Fibroblast of upper back skin (primary cell): ENCODE measurements at places on chromosomes 3 and 15.
A peak's percentile ranks its signal among the peaks of the same experiment; 100 is the strongest.

GRCh38 chr3:86793786-86794185 lies 197.2 kb downstream of the VGLL3 start:
- DNase-seq: peak; percentile 97

GRCh38 chr15:64749999-64750657 lies 25.3 kb downstream of the RBPMS2 start:
- peak; percentile 14 for DNase-seq

GRCh38 chr15:101258238-101259144 lies 6.6 kb upstream of the CHSY1 start:
- DNase-seq: peak; percentile 72

- peak; percentile 36 for DNase-seq
These were observed 64.9 kb downstream of the CDIN1 start for GRCh38 chr15:36644191-36644896.

DNA sequence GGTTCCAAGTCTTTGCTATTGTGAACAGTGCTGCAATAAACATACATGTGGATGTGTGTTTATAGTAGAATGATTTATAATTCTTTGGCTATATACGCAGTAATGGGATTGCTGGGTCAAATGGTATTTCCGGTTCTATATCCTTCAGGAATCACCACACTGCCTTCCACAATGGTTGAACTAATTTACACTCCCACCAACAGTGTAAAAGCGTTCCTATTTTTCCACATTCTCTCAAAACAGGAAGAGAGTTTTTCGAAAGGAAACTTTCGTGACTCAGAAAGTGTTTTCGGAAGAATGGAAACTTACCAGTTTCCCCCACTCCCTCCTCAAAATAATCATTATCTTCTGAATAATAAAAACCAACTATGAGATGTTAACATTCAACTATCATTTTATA lies 205.8 kb downstream of the ALCAM start:
- no peak for DNase-seq

GRCh38 chr3:83894223-83894622 lies 1064.6 kb upstream of the CADM2 start:
- DNase-seq: no peak

DNA sequence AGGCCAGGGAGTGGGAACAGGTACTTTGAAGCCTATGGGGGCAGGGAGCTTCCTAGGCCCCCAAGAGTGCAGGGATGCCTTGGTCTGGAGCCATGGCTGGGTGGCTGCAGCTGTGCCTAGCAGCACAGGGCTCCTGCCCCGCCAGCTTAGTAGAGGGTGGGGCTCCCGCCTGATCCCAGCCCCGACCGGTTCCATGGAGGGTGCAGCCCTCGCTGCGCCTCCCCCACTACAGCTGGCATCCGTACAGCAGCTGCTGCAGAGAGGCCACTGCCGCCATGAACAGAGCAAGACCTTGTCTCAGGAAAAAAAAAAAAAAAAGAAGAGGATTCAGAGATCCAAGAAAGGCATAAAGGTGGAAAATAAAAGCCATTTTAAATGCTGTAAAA lies 277.2 kb downstream of the UBE2E2 start:
- no peak for DNase-seq

DNA sequence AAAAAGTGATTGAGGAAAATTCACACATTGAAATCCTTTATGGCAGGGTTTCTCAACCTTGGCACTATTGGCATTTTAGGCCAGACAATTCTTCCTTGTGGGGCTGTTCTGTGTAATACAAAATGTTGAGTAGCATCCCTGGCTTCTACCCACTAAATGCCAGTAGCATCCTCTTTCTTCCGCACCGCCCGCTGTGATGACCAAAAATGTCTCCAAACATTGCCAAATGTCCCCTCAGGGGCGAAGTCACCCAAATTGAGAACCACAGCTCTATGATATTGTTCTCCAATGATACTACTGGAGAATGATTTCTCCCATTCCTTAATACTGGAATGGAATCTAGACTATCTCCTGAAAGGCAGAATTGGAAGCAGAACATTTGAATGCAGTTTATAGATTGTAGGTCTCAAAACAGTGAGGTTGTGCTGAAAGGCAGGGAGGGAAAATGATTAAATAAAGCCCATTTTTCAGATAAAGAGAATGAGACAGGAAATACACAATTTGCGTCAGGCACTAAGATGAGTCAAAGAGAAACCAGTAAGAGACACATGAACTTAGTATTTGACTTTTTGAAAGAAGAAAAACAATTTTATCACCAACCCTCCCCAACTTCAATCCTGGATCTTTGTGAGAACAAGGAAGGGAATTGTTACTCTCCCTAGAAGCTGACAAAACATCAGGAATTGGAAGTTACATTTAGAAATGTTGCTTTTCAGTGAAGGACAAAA lies 101.6 kb upstream of the TNIK start:
- DNase-seq: no peak

GRCh38 chr3:177437513-177438337 lies 240.4 kb upstream of the TBL1XR1 start:
- DNase-seq: no peak

GRCh38 chr3:60017631-60018030 lies 967.8 kb upstream of the CFAP20DC start:
- peak; percentile 84 for DNase-seq

GRCh38 chr3:100087198-100087597 lies 27.1 kb downstream of the FILIP1L start:
- DNase-seq: peak; percentile 55

- DNase-seq: no peak
These were observed 828.1 kb downstream of the MCTP2 start for GRCh38 chr15:95059346-95059905.

DNA sequence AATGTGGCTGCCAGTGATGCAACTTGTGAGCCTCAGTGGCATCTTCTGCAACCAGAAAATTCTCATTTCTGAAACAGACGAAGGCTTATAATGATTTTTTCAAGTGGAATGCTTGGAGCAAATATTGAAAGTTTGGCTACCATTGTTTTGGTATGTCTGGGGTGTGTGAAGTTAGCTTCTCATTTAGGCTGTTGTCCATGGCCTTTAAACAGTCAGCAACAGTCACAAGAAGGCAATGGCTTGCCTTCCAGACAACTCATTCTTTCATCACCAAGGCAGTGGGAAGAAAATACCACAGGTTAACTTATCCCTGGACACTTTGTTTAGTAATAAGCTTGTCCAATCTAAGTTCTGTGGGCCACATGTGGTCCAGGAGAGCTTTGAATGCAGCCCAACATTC lies 4.7 kb upstream of the BNC1 start:
- peak; percentile 50 for DNase-seq

- DNase-seq: no peak
These were observed 34.4 kb downstream of the CORO2B start for GRCh38 chr15:68612979-68613740.

DNA sequence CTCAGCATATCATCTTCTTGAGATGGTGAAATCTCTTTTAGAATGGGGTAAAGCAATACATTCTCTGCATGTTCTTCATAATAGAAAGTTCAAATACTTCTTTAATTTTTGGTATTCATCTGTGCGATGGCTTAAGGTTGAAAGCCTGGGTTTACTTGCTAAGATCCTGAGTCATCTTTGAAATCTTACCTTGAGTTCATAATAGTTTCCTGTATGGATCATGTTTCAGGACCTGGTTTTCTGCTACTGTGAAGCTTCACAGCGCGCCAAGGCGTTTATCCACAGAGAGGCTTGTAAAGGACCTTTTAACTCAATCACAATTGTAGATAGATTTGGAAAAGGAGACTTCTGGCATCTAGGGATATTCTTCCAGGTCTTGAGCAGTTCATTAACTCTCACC lies 39.0 kb downstream of the MED12L start:
- DNase-seq: no peak

- DNase-seq: peak; percentile 39
These were observed 60.6 kb upstream of the XCR1 start for GRCh38 chr3:46087871-46088270.

DNA sequence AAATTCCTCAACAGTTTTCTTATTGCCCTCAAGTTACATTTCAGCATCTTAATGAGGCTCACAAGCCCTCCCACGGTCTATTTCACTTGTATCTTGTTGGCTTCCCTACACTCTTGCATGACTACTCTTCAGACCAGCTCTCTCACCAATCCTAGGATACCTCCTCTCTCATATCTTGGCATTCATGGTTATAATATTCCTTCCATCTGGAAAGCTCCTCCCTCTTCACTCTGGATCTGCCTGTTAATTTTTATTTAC lies 8.5 kb upstream of the CCDC80 start:
- peak; percentile 98 for DNase-seq

- no peak for DNase-seq
These were observed 10.3 kb upstream of the NRROS start for GRCh38 chr3:196629228-196629627.

GRCh38 chr15:70342141-70342540 lies 244.4 kb upstream of the TLE3 start:
- no peak for DNase-seq

DNA sequence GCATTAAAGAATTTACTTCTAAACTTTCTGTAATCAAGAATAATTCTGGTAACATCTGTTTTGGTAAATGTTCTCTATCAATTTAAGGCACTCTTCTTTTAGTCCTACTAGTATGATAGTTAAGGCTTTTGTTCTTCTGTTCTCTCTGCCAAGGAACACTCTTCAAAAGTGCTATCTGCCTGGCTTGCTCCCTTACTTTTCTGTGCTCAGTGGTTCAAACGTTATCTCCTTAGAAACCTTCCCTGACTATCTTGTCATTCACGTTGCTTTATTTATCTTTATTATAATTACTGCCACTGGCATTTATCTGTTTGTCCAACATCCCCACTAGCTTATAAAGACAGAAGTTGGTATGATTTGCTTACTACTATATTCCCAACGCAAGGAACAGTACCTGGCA lies 59.2 kb downstream of the RFX7 start:
- DNase-seq: no peak

DNA sequence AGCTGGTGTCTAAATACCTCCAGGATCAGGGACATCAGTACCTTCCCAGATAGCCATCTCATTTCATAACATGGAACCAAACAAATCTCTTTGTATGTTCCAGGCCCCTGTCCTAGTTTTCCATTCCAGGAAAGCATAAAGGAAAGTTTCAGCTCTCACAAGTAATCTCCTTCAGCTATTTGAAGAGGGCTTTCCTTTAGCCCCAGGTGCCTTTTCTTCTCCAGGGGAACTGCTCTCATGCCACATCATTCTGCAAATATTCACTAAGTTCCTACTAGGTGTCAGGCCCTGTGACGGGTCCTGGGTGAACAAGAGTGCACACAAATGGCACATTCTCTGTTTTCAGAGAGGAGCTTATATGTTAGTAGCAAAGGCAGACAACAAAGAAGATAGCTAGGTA lies 136.1 kb downstream of the ADAMTS9 start:
- DNase-seq: no peak

- DNase-seq: no peak
These were observed 158.6 kb downstream of the ADAM10 start for GRCh38 chr15:58590926-58591325.

- DNase-seq: peak; percentile 10
These were observed 24.6 kb upstream of the MCCC1 start for GRCh38 chr3:183123891-183124290.

DNA sequence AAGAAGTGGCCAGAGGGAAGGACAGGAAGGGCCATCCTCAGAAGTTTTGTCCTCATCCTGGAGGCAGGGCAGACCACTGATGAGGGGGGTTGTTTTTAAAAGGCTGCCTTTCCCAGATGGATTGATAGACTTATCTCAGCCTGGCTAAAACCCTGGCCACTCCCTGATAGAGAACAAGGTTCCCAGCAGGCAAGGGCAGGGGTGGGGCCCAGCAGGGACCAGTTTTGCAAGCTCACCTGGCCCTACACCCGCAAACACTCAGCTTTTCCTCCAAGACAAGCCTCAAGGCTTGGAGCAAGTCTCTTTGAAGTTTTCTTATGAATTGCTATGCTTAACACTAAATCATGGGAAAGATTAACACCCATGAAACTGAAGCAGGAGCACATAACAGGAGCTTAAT lies 9.1 kb downstream of the LIPC start:
- no peak for DNase-seq

- no peak for DNase-seq
These were observed 37.7 kb upstream of the CCR2 start for GRCh38 chr3:46316206-46316605.

GRCh38 chr3:172467170-172467824 lies 19.0 kb upstream of the GHSR start:
- DNase-seq: peak; percentile 43

GRCh38 chr3:171055336-171056178 lies 29.0 kb upstream of the SLC2A2 start:
- peak; percentile 62 for DNase-seq

- DNase-seq: no peak
These were observed 65.4 kb downstream of the SEMA5B start for GRCh38 chr3:122962149-122962548.

DNA sequence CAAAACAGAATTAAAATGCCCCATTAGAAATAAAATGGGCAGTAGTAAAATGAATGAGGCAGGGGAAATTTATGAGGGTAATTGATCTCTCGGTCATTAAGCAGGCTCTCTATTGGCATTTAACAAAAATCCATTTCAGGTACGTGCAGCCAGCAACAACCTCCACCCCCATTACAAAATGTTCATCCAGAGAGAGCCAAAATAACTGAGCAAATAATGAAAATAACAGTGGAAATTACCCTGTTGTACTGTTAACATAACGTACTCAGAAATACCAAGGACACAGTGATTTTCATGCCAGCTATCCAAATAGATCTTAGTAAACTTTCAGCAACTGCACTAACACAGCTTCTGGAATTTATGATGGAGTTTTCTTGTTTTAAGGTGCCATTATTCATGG lies 127.7 kb downstream of the IL1RAP start:
- DNase-seq: no peak

- DNase-seq: no peak
These were observed 5.4 kb upstream of the TOPBP1 start for GRCh38 chr3:133667118-133667517.

GRCh38 chr15:23857028-23857641 lies 170.0 kb upstream of the NDN start:
- peak; percentile 17 for DNase-seq

DNA sequence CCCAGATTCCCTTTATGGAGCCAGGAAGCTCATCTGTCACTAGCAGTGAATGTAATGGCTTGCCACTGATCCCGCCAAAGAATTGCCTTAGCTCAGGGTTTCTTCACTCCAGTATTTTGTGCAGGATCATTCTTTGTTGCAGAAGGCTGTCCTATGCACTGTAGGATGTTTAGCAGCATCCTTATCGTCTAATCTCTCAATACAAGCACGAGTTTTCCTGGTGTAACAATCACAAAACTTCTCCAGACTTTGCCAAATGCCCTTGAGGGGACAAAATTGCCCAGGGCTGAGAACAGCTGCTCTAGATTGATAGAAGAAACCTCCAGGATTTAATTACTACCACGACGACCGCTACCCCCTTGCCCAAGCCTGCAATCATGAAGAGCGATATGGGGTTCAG lies 6.8 kb upstream of the SHQ1 start:
- DNase-seq: no peak

GRCh38 chr3:127767126-127767525 lies 55.2 kb downstream of the MGLL start:
- DNase-seq: no peak

- DNase-seq: no peak
These were observed 2.8 kb downstream of the OCA2 start for GRCh38 chr15:28096411-28096669.

DNA sequence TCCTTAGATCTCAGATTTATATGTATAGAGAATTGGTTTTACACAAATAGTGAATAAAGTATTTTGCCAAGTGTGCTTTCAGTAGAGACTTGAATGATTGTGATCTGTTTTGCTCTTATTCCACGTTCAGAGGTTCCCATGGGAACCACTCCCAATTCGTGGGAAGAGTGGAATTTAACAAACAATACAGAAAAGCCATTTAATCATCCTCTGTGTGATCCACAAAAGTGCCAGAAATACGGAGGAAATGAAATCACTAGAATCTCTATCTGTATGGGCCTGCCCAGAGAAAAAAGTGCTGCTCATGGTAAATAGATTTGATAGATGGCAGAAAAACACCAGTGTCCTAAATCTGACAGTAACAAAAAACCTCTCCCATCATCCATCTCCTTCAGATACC lies 56.0 kb downstream of the CNTN4 start:
- DNase-seq: peak; percentile 12
